ENCODE measurements at places on chromosomes 1 and 21.

DNA sequence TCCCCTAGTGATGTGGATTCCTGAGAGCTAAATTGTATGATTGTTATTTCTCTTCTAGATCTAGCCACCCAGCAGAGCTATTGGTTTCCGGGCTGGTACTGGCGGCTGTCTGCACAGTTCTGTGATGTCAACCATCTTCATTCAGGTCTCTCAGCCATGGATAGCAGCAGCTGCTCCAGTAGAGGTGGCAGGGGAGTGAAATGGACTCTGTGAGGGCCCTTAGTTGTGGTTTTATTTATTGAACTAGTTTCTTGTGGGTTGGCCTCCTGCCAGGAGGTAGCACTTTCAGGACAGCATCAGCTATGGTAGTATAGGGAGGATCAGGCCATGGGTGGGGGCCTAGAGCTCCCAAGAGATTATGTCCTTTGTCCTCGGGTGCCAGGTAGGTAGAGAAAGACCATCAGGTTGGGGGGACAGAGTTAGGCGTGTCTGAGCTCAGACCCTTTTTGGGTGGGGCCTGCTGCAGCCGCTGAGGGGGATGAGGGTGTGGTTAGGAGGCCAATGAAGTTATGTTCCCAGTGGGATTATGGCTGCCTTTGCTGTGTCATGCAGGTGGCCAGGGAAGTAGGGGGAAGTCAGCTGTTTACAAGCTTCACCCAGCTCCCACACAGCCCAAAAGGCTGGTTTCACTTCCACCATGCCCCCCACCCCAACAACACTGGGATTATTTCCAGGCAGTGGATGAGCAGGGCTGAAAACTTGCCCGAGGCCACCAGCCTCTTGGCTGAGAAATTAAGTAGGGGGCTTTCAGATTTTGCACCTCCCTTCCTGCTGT lies 55.1 kb upstream of the RGS4 start:
- DNase-seq: no peak

DNA sequence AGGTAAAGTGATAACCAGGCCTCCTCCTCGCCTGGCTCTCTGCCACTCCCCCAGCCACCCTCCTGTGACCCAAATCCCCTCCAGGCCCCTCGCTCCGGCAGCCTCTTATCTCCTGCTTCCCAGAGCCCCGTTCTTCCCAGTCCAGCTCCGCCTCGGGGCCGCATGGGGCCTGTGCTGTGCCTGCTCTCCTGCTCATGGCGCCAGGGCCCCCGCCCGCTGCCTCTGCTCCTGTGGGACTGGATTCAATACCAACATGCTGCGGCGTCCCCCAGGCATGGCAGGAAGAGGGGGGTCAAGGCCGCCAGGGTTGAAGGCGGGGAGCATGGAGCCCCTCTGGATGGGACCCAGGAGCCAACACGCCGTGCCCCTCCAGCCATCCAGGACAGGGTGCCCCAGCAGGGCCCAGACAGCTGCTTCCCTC lies 213.0 kb upstream of the VAMP3 start:
- DNase-seq: no peak

GRCh38 chr1:24909388-24909898 lies 20.6 kb downstream of the RUNX3 start:
- no peak for DNase-seq

GRCh38 chr1:185971688-185972087 lies 237.5 kb downstream of the HMCN1 start:
- DNase-seq: no peak

- DNase-seq: no peak
Observed at GRCh38 chr1:116997636-116998035, 3.9 kb upstream of the CD101 start.

DNA sequence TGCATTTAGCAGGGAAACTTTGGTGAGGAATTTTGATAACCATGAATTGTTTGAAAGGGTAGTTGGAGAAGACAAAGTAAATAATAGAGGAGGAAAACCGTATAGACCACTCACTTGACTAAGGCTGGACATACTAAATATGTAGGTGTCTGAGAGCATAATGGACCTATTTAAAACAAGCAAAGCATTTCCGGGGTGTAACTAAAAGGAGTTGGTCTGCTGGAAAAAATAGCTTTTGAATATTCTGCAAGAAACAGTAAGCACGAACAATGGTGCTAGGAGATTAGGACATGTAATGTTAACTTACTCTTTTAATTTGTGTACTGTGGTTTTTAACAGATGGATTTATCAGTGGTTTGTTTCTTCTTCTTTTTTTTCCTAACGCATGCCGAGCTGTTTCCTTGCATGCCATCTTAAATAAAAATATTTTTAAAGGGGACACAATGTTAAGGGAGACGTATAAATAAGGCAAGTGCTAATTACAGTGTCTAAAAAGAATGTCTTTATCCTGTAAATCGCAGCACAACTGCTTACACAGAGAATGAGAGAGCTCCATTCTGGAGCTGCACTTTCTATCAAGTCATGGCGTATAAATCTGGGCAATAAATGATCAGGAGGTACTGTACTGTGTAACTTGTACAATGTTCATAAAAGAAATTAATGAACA lies 492.1 kb downstream of the LMO4 start:
- DNase-seq: no peak

DNA sequence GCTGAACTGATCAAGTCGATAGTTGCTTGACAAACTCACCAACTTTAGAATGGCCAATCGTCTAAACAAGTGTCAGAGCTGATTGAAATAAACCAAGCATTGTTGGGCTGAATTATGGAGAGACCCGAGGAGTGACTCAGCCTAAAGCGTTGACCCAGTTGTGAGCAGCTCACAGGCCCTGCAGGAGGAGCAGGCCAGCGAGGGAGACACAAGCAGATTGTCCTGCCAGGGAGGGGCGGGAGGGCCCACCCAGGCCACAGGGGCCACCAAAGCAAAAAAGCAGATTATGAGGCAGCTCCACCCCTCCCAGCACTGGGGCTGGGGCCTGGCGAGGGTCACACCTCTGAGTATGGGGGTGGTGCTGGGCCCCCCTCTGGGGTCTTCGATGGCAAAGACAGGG lies 10.1 kb upstream of the MATN1 start:
- no peak for DNase-seq

GRCh38 chr1:94686882-94687281 lies 133.3 kb upstream of the SLC44A3 start:
- no peak for DNase-seq

GRCh38 chr1:220983877-220984635 lies 104.8 kb downstream of the HLX start:
- no peak for DNase-seq

GRCh38 chr1:60345621-60346020 lies 272.1 kb upstream of the C1orf87 start:
- DNase-seq: no peak

GRCh38 chr1:980137-980571 lies 1.7 kb downstream of the PERM1 start:
- DNase-seq: no peak

GRCh38 chr1:85279458-85280080 lies 3.1 kb upstream of the BCL10 start:
- DNase-seq: no peak

DNA sequence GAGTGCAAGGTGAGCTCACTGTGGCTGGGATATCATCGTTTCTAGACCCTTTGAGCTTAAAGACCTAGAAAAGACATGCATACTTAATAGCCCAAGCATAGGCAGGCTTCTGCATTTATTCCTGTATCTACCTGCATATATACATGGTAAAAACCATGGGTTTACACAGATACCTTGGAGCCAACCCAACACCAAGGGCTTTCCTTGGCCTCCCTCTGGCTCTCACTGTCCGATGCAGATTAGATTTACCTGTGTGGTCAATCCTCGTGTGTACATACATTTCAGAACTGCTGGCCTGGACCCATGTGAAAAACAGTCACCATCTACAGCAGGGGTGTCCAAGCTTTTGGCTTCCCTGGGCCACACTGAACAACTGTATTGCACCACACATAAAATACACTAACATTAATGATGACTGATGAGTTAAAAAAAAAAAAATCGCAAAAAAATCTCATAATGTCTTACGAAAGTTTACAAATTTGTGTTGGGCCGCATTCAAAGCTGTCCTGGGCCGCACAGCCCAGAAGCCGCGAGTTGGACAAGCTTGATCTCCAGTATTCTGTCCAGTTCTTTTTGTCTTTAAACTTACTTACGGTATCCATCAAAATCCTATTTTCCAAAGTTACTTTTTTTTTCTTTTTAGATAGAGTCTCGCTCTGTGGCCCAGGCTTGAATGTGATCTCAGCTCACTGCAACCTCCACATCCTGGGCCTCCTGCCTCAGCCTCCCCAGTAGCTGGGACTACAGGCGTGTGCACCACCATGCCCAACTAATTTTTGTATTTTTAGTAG lies 43.5 kb downstream of the WDR4 start:
- DNase-seq: no peak

DNA sequence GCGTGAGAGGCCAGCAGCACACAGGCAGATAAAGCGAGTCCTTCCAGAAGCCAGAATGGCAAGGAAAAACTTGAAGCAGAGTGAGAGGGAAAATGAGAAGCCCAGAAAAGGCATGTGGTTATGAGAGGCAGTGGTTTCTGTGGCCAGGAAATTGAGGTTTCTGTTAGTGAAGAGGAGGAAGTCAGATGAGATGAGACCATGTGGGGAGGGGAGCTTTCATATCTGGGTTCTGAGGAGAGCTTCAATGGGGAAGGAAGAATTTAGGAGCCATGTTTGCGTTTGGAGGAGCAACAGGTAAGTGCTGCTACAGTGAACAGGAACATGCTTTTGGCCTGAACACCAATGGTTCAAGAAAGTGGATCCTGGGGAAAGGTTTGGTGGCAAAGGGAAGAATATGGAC lies 6.1 kb upstream of the CD1A start:
- no peak for DNase-seq

DNA sequence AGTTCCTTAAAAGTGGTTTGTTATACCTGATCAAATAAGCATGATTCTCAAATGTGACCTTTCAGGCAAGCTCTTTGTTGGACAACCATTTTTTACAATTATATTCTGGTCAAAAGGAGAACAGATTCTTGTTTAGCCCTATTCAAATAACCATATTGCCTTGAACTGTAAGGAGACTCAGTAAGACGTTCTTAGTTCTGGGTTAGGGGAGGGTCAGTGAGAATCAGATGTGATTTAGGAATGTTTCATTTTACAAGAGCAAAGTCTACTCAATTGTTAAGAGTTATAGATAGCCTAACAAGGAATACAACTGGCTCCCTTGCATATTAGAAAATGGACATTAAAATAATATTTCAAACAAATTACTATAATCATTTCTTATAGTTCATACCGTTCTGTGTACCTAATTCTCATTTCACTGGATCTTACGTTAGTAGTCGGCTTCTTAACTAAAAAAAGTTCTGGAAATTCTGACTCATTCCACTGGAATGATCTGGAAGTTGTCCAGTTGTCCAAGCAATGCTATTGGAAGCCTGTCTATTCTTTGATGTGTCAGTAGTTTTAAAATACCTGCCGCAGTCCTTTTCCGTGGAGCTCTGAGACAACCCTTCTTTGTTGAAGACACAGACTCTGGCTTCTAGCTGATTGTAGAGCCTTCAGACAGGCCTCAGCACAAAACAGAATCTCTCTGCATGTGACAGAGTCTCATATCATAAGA lies 88.8 kb downstream of the MAST2 start:
- DNase-seq: no peak

DNA sequence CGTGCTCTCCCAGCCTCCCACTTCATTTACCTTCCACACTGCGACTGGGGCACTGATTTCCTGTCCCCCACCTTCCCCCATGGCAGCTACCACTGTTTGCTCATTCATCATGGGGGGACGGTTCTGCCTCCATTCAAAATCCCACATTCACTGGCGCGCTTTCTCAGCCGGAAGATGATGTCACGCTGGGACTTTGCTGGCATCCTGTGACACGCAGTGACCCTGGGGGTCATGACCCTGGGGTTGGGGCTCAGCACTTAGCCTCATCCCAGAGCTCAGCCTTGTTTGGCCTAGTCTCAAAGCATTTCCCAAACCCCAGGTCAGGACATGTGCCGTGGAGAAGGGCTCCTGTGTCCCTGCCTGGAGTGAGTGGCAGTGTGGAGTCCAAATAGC lies 582 bp upstream of the KCNAB2 start:
- no peak for DNase-seq

DNA sequence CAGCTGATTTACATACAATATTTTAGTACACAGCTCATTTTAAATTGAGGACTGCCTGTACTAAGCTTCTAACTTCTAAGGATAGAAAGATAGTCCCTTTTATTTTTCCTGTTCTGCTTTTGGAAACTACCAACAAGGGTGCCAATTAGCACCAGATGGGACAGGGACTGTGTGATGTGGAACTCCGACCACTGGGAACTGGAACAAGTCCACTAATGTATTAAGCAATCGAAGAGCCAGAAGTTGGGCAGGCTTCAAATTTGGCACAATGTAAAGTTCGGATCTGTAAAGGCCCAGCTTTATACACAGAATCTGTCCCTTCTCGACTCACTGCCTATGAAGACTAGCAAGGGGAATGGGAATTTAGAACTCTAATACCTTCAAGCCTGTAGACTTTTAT lies 149.3 kb downstream of the ZC3H11B start:
- no peak for DNase-seq

DNA sequence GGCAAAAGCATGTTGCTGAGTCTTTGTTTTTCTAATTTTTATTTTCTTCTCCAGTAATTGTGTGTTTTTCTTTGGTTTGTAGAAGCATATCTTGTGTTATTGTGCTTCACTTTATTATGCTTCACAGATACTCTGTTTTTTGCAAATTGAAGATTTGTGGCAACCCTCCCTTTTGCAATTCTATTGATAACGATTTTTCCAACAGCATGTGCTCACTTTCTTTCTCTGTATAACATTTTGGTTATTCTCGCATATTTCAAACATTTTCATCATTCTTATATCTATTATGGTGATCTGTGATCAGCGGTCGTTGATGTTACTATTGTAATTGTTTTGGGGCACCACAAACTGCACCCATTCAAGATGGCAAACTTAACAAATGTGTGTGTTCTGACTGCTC lies 3.8 kb upstream of the ANGEL2 start:
- no peak for DNase-seq

- DNase-seq: no peak
Observed at GRCh38 chr1:79478160-79478559, 471.6 kb upstream of the ADGRL4 start.

- no peak for DNase-seq
Observed at GRCh38 chr21:33355355-33355754, 30.6 kb downstream of the IFNAR1 start.

- DNase-seq: no peak
Observed at GRCh38 chr1:32895325-32896215, 5.6 kb downstream of the TMEM54 start.

GRCh38 chr1:201216395-201217085 lies 25.9 kb downstream of the IGFN1 start:
- no peak for DNase-seq

GRCh38 chr1:88658419-88658818 lies 25.7 kb upstream of the PKN2 start:
- no peak for DNase-seq

GRCh38 chr1:3777078-3777547 lies 4.6 kb downstream of the SMIM1 start:
- DNase-seq: no peak

DNA sequence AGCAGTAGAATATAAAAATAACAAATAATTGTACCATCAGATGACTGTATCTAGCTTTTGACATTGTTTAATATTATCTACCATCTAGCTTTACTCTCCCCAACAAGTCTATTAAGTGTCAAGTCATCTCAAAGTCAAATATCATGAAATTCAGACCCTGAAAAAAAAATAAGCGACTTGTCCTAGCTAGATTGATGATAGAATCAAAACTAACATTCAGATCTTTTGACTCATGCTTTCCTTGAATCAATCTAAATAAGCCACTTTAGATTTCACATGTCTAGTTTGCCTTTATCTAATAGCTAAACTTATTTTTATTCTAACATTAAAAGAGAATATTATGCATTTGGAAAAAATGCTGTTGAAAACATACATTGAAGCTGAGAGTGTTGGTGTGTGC lies 35.4 kb downstream of the CRB1 start:
- no peak for DNase-seq

- no peak for DNase-seq
Observed at GRCh38 chr1:28703629-28704028, 33.1 kb upstream of the YTHDF2 start.

Measured in NCI-H2081 (cell line).